IMR-90 (cell line): ENCODE measurements at places on chromosomes 3 and 15. TPM values are rescaled to one million over a fixed set of nuclear protein-coding genes. Genes with fewer than 3 reads are reported as not detected.
A peak's percentile ranks its signal among the peaks of the same experiment; 100 is the strongest.

DNA sequence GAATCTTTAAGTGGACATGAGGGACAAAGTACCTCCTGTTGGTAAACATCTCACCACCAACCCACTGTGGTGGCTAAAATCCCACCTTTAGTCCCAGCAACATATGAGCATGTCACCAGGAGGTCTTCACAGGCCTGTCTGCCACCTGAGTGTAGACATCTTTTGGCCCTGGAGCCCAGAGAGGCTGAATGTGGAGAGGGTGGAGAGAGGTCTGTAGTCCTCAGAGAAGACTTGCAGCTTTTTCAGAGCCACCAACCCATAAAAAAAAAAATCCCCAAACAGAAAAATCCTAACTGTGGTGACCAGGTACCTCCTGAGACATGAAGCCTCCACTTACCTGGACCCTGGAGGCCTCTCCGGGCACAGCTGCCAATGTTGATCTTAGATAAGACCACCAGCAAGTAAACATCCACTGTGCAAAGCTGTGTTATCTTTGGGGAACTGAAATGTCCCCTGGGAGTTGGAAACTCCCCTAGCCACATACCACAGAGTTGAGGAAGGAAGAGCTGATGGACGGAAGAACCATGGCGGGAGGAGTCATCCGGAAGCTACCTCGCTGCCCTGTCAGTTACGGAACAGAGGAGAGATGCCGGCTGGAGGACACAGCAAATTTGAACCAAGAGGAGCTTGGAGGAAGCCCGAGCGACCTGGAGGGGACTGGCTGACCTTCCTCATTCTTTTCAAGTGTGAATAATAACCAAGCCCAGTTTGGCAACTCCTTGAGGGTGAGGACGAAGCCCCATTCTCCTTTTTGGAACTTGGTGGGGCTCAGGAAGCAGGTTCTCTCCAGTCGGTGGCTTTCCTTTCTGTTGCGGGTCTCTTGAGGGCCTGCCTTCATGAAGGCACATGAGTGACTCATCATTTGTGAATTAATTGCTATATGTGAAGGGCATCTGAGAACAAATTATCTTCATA lies at the start of gene GHRL:
GHRL (minus strand) TSS at position 443 of the 915 bp plus-strand sequence. CDS start 2,767 bp downstream, outside the sequence.
- no peak within 1 kb of the TSS for H3K4me3 ChIP-seq
- H3K27ac ChIP-seq = no peak within 1 kb of the TSS
- H3K36me3 ChIP-seq = peaks cover 21% of the 10 kb centered on the region
- H3K4me1 ChIP-seq = no peaks in the 10 kb centered on the region

- no peaks in the 10 kb centered on the region for H3K27me3 ChIP-seq
- no peaks in the 10 kb centered on the region for H3K36me3 ChIP-seq
- no peak overlapping the region for H3K27ac ChIP-seq
- DNase-seq = no peak
- H3K4me1 ChIP-seq = peaks cover 5% of the 10 kb centered on the region
Observed at GRCh38 chr15:97963779-97964178, 3.3 kb downstream of the ARRDC4 start.

- no peaks in the 10 kb centered on the region for H3K27me3 ChIP-seq
- no peak overlapping the region for H3K4me3 ChIP-seq
Observed at GRCh38 chr3:153051427-153052095, 110.5 kb upstream of the RAP2B start.

MOBP gene
- not detected in 2 replicates for total RNA-seq

GRCh38 chr15:59399465-59400102 lies 26.9 kb upstream of the MYO1E start:
- DNase-seq = no peak
- H3K4me1 ChIP-seq = no peaks in the 10 kb centered on the region
- H3K27ac ChIP-seq = no peak overlapping the region
- H3K27me3 ChIP-seq = peaks cover 18% of the 10 kb centered on the region

GPR171 gene
- total RNA-seq = not detected in 2 replicates

SYNPR gene
- total RNA-seq = not detected in 2 replicates

DNA sequence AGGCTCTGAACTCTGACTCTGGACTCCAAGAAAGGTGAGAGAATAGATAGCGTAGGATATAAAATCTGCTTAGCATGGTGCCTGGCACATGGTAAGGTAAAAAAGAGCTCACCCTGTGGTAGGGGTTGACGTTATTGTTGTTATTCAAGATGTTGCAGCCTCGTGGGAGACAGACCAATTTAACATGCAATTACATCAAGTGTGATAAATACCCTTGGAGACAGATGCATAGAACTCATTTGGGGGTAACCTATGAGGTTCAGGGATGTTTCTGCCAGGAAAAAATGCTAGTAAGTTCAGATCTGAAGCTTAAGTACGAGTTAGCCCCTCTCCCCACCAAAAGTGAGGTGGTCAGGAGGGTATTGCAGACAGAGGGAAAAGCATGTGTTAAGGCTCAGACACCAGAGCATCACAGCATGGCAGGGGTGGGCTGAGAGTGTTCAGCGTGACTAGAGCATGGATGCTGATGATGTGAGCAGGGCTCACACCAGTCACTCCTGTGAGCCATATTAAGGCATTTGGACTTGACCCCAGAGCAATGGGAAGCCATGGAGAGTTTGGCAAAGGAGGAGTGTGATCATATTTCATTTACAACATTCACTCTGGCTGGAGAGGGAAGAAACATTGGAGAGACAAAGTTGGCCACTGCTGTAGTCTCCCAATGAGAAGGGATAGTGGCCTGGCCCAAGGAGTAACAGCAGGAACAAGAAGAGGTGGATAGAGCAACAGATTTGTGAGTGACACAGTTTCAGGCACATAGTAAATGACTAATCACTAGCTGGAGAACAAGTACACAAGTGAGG lies 181.0 kb downstream of the UACA start:
- H3K4me1 ChIP-seq = peaks cover 2% of the 10 kb centered on the region; the same call in 1 of the 2 replicates
- DNase-seq = peak; percentile 82
- no peaks in the 10 kb centered on the region for H3K36me3 ChIP-seq
- H3K27me3 ChIP-seq = peaks cover 22% of the 10 kb centered on the region
- H3K4me3 ChIP-seq = no peak overlapping the region

- peaks cover 26% of the 10 kb centered on the region for H3K27me3 ChIP-seq
- no peak for DNase-seq
- H3K27ac ChIP-seq = no peak overlapping the region
- H3K36me3 ChIP-seq = no peaks in the 10 kb centered on the region
Observed at GRCh38 chr3:127982155-127982554, 67.1 kb downstream of the KBTBD12 start.

DNA sequence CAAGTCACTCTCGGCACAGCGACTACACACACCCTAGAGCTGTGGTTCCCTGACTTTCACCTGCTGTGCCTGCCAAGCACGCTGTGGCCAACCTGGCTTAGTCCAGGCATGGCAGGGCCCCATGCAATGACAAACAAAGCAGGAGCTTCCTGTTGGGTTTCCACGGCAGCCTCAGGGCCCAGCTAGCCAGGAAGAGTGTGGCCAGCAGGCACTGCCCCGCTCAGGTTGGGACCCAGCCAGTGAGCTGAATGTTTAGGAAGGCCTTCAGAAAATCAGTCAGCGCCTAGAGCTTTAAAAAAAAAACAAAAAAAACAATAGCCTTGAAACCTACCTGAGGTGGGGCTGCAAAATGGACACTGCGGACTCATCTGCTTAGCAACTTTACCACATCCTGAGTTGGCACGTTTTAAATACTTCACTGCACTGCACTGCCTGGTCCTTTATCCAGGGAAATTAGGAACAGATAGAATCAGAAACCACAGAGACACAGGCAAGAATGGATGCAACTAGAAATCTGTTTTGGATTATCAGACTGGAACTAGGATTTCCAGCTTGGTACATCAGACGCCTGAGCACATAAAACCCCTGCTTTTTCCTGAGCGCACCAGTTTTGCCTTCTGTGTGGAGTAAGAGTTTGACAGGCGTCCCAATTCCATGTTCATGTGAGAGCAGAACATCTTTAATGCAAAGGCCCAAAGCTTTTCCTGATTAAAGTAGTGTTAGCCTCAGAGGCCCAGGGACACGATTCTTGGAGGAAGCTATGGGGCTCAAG lies 36.2 kb upstream of the LDHAL6B start:
- H3K4me1 ChIP-seq = peaks cover 35% of the 10 kb centered on the region
- no peak overlapping the region for H3K27ac ChIP-seq
- DNase-seq = no peak
- peaks cover 15% of the 10 kb centered on the region for H3K36me3 ChIP-seq
- H3K4me3 ChIP-seq = no peak overlapping the region

- H3K36me3 ChIP-seq = no peaks in the 10 kb centered on the region
- H3K27me3 ChIP-seq = no peaks in the 10 kb centered on the region
- peaks cover 9% of the 10 kb centered on the region for H3K4me1 ChIP-seq
- DNase-seq = no peak
- H3K27ac ChIP-seq = no peak overlapping the region
- H3K4me3 ChIP-seq = no peak overlapping the region
Observed at GRCh38 chr15:89019436-89019835, 68.8 kb upstream of the ABHD2 start.

DNA sequence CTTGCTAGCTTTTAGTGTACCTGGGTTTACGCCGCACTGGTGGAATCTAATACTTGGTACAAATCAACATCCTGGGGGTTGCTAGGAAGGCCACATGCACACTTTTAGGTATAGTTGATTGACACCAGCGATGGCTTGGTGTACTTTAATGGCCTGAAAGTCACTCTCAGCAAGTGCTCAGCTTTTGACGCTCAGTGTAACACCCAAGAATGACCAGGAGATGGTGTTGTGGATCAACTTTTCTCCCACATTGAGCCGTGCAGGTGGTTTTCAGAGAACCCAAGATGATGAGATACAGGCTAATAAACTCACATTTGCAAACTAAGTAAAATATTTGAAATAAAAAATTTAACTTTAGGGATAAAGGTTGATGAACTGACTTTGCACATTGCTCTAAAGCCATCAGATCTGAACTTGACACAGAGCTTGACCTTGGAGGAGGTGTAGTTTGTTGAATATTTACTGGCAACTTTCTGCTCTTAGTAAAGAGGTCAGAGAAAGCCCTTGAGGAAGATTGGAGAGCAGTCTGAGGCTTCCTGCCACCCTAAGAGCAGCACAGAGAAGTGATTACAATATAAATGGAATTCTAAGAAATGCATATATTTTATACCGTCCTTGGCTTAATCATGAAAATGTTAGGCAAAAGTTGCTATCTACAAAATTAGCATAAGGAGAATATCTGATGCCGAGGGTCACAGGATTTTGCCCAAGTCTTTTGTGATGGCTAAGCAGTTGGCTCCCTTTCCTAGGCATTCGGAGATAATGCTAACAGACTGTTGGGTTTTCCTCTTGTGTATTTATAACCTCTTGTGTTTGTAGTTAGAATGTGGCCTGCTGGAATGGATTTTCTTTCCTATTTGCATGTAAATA lies 143.4 kb upstream of the RASGRP1 start:
- H3K36me3 ChIP-seq = no peaks in the 10 kb centered on the region
- H3K27me3 ChIP-seq = no peaks in the 10 kb centered on the region
- H3K4me3 ChIP-seq = no peak overlapping the region
- H3K27ac ChIP-seq = peak overlapping the region; percentile 74; the same call in 1 of the 2 replicates
- peak; percentile 80 for DNase-seq

DNA sequence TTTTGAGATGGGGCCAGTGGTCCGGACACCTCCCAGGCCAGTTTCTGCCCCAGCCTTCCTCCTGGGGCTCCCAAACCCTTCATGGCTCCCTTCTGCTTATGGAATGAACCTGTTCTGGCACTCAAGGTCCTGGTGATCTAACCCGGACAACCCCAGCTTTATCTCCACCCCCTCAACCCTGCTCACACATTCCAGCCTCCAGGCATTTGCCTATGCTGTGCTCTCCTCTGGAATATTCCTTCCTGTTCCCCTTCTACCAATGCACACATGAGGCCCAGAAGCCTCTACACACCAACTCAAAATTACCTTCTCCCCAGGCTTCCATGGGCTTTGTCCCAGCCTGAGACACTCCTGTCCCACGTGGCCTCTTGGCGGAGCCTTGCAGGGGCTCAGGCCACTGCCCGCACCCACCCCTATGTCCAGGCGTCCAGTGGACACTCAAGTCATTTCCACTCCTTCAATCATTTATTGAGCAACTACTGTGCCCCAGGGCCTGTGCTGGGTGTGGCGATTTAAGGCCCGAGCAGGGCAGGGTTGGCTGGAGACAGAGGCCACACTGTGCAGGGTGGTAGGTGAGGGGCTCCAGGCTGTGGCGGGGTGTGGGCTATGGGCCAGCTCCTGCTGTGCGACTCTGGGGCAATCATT lies 18.8 kb downstream of the PLXND1 start:
- H3K27me3 ChIP-seq = no peaks in the 10 kb centered on the region
- H3K36me3 ChIP-seq = peaks cover 18% of the 10 kb centered on the region
- H3K4me1 ChIP-seq = peaks cover 11% of the 10 kb centered on the region; the same call in 1 of the 2 replicates
- no peak for DNase-seq

- no peaks in the 10 kb centered on the region for H3K27me3 ChIP-seq
- no peak overlapping the region for H3K4me3 ChIP-seq
- DNase-seq = no peak
- H3K27ac ChIP-seq = no peak overlapping the region
Observed at GRCh38 chr15:100116416-100117190, 225.2 kb downstream of the ADAMTS17 start.

DNA sequence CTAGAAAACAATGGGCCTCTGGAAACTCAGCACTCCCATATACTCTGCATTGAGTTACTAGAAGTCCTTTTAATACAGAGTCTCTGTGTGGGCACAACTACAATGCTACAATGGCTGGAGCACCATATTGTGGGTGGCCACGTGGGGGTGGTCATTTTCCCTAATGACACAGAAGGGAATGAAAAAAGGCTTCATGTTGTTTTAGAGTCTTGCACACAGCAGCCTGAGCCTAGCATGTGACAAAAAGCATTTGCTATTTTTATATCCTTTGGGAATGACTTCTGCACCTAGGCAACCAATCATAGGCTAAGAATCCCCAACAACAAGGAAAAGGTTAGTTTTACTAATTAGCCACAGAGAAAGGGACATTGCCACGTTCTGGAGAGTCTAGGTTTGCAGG lies 120.6 kb downstream of the PPM1L start:
- no peak for DNase-seq
- H3K36me3 ChIP-seq = no peaks in the 10 kb centered on the region
- H3K27me3 ChIP-seq = no peaks in the 10 kb centered on the region
- no peak overlapping the region for H3K4me3 ChIP-seq
- H3K4me1 ChIP-seq = no peaks in the 10 kb centered on the region
- H3K27ac ChIP-seq = no peak overlapping the region

- H3K36me3 ChIP-seq = peaks cover 6% of the 10 kb centered on the region
- H3K27ac ChIP-seq = no peak overlapping the region
- no peak overlapping the region for H3K4me3 ChIP-seq
- H3K27me3 ChIP-seq = no peaks in the 10 kb centered on the region
- DNase-seq = no peak
Observed at GRCh38 chr3:114331007-114331406, 37.2 kb downstream of the TIGIT start.

GRCh38 chr15:48602358-48603122 lies 43.0 kb downstream of the FBN1 start:
- H3K27ac ChIP-seq = no peak overlapping the region
- no peaks in the 10 kb centered on the region for H3K27me3 ChIP-seq
- H3K4me1 ChIP-seq = peaks cover 20% of the 10 kb centered on the region
